Airway epithelial cell (primary cell): ENCODE measurements at places on chromosomes 7 and 10. TPM values are rescaled to one million over a fixed set of nuclear protein-coding genes. Genes with fewer than 3 reads are reported as not detected.

The GRID1 gene
- not detected in 2 replicates for total RNA-seq

The FRAT1 gene
- total RNA-seq, result 1.3 and 2.3 TPM in 2 replicates

The VWDE gene
- 3.3 and 5.1 TPM in 2 replicates for total RNA-seq

The CPED1 gene
- total RNA-seq, result 0.23 and 0.28 TPM in 2 replicates

The ZNF25 gene
- total RNA-seq, result 3.0 and 3.2 TPM in 2 replicates

The STEAP1B gene
- total RNA-seq, result 0.63 and 0.70 TPM in 2 replicates

The ATRNL1 gene
- total RNA-seq, result 0.23 and 0.35 TPM in 2 replicates

The STEAP1 gene
- 17.6 and 20.3 TPM in 2 replicates for total RNA-seq

The SYT15 gene
- not detected in 2 replicates for total RNA-seq

The RPP30 gene
- total RNA-seq, result 27.1 and 40.6 TPM in 2 replicates

The ITGB8 gene
- 20.8 and 24.2 TPM in 2 replicates for total RNA-seq

The TSPAN13 gene
- total RNA-seq, result 33.9 and 35.8 TPM in 2 replicates

The NKX1-2 gene
- total RNA-seq, result 3.3 and 4.0 TPM in 2 replicates

The CELF2 gene
- total RNA-seq, result 2.0 and 6.1 TPM in 2 replicates

The DENND10 gene
- 43.0 and 46.1 TPM in 2 replicates for total RNA-seq

The CRCP gene
- total RNA-seq, result 28.8 and 43.3 TPM in 2 replicates

The VSIR gene
- 13.6 and 18.3 TPM in 2 replicates for total RNA-seq

The SGPL1 gene
- 28.8 and 31.9 TPM in 2 replicates for total RNA-seq

The SLC13A1 gene
- total RNA-seq, result not detected in 2 replicates

The PLXNA4 gene
- total RNA-seq, result 0.07 TPM in 1 of 2 replicates, not detected in the other

The MKI67 gene
- total RNA-seq, result 20.3 and 31.2 TPM in 2 replicates

The BTBD16 gene
- total RNA-seq, result 0.14 and 0.42 TPM in 2 replicates

The TFPI2 gene
- 80.9 and 98.0 TPM in 2 replicates for total RNA-seq

The TAC1 gene
- total RNA-seq, result not detected in 2 replicates

The TAS2R41 gene
- not detected in 2 replicates for total RNA-seq

The VPS37D gene
- total RNA-seq, result 2.1 and 2.3 TPM in 2 replicates

The AGAP5 gene
- total RNA-seq, result 0.60 and 1.5 TPM in 2 replicates

The PIK3CG gene
- not detected in 2 replicates for total RNA-seq

The TET1 gene
- 0.51 and 0.85 TPM in 2 replicates for total RNA-seq

The HABP2 gene
- total RNA-seq, result not detected in 2 replicates

The AZGP1 gene
- total RNA-seq, result 0.21 TPM in 1 of 2 replicates, not detected in the other

The ZNRF2 gene
- 11.5 and 20.0 TPM in 2 replicates for total RNA-seq

The STOX1 gene
- 0.14 and 0.42 TPM in 2 replicates for total RNA-seq

The GIMAP5 gene
- total RNA-seq, result not detected in 2 replicates

The GPR26 gene
- total RNA-seq, result not detected in 2 replicates

The KCND2 gene
- not detected in 2 replicates for total RNA-seq

The CROT gene
- 17.3 and 21.2 TPM in 2 replicates for total RNA-seq

The FAM131B gene
- 0.35 and 0.56 TPM in 2 replicates for total RNA-seq

The PPP1R3A gene
- total RNA-seq, result not detected in 2 replicates

The SMO gene
- 17.4 and 17.9 TPM in 2 replicates for total RNA-seq

The GPR15LG gene
- total RNA-seq, result 44.5 and 87.7 TPM in 2 replicates

The PRR15 gene
- total RNA-seq, result 0.35 and 0.51 TPM in 2 replicates

The PNLIPRP1 gene
- not detected in 2 replicates for total RNA-seq

The TMEM140 gene
- not detected in 2 replicates for total RNA-seq

The CTTNBP2 gene
- 1.0 and 2.5 TPM in 2 replicates for total RNA-seq

The GRB10 gene
- total RNA-seq, result 10.4 and 10.8 TPM in 2 replicates

The ZNF32 gene
- total RNA-seq, result 14.5 and 22.4 TPM in 2 replicates

The PWWP2B gene
- total RNA-seq, result 27.5 and 30.3 TPM in 2 replicates

The MYL10 gene
- total RNA-seq, result not detected in 2 replicates

The TMEM168 gene
- 15.4 and 17.0 TPM in 2 replicates for total RNA-seq

The NKX2-3 gene
- total RNA-seq, result not detected in 2 replicates

The OR6B1 gene
- not detected in 2 replicates for total RNA-seq

The DRGX gene
- total RNA-seq, result not detected in 2 replicates

The PSPH gene
- 50.4 and 64.1 TPM in 2 replicates for total RNA-seq
